ENCODE measurements at places on chromosomes 6 and 20.

DNA sequence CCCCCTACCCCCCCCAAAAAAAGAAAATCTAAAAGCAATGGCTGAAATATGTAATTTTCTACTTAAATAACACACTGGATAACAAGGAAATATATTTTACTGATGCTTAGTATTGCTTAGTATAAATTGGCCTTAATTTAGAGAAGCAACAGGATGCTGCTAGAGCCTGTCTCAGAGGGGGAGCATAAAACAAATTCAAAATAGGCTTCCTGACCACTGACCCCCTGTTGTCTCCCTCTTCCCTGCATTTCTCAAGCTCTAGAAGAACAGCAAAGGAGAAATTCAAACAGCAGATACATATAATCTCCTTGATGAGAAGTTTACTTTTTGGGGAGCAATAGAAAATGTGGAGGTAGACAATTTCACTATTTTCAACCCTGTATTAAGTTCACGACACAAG, 631.1 kb upstream of the GJE1 start:
- no peak for DNase-seq

- DNase-seq, result no peak
Measured at GRCh38 chr20:57135875-57136274, 130.6 kb downstream of the BMP7 start.

DNA sequence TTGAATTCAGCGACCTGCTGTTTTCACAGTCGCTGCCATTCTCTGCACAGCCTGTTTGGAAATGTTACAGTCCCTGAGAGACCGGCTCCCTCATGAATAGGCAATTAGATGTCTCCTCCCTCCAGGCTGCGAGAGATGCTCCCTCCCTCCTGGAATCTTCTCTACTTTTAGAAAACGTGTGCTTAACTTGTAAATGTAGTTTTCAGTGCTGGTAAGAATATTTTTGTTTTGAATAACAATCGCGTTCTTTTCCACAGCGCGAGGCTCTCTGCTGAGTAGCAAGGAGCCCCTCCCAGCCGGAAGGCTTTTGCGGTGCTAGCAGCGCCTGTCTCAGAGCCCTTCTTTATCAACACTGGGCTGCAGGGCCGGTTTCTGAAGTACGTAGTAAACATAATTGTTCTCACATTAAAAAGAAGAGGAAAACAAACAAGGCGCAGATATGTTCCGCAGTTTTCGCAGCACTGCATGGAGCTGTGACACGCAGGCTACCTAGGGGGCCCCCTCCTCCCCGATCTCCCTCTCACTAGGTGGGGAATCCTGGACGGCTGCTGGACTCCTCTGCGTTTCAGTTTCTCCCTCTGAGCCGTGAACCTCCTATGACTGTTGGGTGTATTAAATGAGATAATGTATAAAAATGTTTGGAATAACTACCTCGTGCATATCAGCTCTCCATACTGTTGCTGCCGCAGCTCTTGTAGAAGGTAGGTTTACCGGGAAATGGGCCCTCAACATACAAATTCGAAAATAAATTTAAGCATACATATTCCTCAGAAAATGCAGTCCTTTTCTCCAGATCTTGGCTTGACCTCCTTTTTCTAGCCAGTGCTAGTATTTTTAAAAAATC, 79.0 kb upstream of the SPACA1 start:
- no peak for DNase-seq

DNA sequence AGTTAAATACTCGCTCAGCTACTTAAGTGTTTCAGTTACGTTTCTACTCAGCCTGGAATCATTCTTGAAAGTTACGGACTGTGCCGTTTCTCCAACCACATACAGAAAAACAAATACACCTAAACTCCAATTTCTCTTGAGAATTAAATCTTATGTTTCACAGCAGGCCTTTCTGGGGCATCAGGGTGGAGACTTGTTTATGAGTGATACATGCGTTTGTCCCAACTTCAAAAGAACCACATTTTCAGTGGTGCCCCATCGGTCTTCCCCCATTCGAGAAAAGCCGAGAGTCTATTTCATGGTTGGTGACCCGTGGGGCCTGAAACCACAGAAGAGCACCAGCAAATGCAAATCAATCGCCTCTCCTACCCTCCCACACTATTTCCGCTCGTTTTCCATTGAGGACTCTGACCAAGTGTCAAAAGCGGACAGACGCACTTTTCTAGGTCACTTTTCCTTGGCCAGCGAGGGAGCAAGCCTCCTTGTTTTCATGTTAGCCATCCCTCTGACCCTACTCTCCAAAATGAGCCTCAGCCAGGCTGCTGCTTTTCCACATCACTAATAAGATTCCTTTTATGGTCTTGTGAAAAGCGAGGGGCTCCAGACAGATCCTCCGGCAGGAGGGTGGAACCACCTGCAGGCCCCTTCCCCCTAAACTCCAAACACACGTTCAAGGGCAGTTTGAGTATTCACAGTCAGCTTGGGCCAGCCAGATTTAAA, 3.1 kb downstream of the JAG1 start:
- no peak for DNase-seq

DNA sequence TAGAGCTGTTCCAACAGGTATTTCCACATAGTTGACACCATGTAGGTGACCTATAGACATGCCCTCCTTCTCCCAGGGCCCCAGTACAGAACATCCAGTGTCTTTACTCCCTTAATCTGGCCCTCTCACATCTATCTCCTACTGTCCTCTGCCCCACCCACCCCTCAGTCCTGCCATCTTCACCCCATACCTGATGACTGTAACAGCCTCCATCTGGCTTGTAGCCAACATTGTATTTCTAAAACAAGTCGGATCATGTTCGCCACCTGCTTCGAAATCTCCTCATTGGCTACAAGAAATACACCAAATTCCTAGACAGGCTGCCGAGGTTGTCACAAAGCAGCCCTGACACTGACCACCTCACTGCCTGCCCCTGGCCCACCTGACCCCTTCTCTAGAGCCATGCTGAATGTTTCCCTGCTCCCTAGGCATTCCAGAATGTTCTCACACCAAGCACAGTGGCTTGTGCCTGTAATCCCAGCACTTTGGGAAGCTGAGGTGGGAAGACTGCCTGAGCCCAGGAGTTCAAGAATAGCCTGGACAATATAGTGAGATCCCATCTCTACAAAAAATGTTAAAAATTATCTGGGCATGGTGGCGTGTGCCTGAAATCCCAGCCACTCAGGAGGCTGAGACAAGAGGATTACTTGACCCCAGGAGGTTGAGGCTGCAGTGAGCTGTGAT, 6.0 kb downstream of the ZC3H12D start:
- DNase-seq, result no peak

DNA sequence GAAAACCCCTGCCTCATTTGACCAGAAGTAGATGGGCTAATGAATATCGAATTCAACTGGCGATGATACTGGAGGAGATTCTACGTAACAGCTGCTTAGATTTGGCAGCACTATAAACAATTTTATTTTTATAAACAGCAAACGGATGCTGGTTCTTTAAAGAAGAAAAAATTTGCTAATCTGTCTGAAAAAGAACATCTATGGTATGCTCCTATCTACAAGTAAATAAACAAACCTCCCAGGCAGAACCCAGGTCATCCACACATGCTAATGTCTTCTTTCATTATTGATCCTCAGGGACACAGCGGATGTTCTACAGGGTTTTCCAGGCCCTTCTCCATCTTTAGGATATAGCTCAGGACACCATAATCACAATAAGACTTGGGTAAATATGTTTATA, 291.3 kb downstream of the ALDH8A1 start:
- DNase-seq, result no peak
